Stimulated activated CD8-positive, alpha-beta memory T cell treated with anti-CD3 and anti-CD28 coated beads, Interleukin-2, amount 100 ng/mL, for 1 hour (primary cell): ENCODE measurements at places on chromosomes 4 and X.

DNA sequence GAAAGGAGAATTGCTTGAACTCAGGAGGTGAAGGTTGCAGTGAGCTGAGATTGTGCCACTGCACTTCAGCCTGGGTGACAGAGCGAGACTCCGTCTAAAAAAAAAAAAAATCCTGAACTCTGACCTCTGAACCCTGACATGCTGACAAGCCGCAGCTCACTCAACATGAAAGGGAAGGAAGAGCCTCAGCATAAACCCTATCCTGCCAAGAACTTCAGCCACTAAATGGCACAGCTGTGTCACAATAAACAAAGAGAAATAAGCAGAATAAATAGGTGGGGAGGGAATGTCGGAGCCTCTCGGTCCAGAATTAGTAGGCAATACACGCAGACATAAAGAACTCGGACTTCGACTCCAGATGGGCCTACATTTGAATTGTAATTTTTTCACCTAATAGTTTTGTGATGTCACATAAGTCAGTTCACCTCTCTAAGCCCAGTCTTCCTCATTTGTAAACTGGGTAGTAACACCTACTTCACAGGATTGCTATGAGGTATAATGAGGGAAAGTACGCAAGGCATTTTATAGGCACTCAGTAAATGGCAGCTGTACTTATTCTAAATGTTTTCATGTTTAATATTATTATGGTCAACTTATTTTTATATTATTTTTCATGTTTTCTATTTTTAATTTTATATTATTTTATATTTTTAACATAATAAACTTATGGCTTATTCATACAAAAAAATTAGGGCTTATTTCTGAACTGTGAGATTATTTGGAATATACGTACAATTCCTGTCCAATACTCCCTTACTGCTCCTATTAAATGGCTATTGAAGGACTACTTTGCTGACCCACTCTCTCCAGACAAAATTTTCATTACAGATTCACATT, 243.4 kb downstream of the SCFD2 start:
- DNase-seq = no peak

GRCh38 chrX:119638725-119639471, 32.7 kb upstream of the NKRF start:
- DNase-seq = no peak

- no peak for DNase-seq
These were observed 14.3 kb downstream of the PCDH19 start for GRCh38 chrX:100395781-100396180.

DNA sequence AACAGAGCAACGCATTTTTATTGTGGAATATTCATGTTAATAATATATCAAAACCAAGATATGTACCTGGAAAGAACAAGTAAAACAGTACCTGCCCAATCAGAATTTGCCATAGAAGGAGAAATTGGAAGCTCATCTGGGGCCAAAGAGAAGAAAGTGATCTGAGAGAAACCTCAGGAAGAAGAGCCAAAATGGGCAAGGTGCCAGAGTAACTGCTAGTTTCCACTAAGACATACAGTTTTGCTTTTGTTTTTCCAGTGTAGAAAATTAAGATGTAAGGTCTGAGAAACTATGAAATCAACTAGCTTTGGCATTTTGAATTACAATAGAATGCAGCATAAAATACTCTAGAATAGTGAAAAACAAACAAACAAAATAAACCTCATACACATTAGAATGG, 2201.2 kb downstream of the ARAP2 start:
- DNase-seq = no peak

DNA sequence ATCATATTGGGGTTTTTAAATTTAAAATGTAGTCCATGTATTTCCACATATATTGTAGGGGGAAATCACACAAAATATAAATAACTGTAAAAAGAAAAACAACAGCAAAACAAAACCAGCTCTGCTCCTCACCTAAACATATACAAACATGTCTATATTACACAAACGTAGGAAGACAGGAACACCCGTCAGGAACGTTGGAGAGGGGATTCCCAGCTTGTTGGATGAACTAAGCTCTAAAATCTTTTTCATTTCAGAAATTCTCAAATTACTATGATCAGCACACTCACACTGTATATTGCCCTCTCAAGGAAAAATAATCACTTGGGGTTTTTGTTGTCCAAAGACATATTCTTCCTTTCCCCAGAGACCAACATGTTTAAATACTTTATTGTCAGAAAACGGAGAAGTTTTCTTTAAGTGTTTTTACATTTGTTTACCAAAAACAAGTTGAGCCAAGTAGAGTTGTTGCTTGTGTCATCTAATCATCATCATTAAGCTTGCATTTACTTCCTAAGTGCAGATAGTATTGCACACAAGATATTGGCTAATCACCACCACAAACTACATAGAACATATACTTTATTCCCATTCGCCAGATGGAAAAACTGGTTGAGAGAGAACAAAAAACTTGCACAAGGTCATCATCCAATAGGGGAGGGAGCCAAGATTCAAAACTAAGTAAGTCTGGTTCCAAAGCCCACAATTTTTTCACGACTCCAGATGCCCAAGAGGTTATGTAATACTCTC, 2.4 kb upstream of the TLR10 start:
- no peak for DNase-seq

GRCh38 chr4:52199574-52200338, 148.7 kb downstream of the SPATA18 start:
- DNase-seq = no peak

DNA sequence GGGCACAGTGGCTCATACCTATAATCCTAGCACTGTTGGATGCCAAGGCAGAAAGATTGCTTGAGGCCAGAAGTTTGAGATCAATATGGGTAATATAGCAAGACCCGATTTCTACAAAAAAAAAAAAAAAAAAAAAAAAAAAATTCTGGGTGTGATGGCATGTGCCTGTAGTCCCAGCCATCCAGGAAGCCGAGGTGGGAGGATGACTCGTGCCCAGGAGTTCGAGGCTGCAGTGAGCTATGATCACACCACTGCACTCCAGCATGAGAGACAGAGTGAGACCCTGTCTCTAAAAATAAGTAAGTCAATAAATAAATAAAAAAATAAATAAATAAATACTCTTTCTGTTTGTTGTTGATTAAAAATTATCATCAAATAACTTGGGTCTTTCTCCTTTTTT, 62.4 kb upstream of the BMPR1B start:
- DNase-seq = no peak

GRCh38 chr4:121192480-121192879, 28.4 kb upstream of the TNIP3 start:
- DNase-seq = no peak

GRCh38 chrX:68831405-68832100, 2.7 kb downstream of the EFNB1 start:
- no peak for DNase-seq

GRCh38 chr4:127141856-127142255, 490.9 kb upstream of the INTU start:
- DNase-seq = no peak

GRCh38 chr4:109966891-109967481, 54.3 kb downstream of the EGF start:
- no peak for DNase-seq

GRCh38 chr4:105605493-105605892, 53.1 kb downstream of the ARHGEF38 start:
- DNase-seq = no peak

DNA sequence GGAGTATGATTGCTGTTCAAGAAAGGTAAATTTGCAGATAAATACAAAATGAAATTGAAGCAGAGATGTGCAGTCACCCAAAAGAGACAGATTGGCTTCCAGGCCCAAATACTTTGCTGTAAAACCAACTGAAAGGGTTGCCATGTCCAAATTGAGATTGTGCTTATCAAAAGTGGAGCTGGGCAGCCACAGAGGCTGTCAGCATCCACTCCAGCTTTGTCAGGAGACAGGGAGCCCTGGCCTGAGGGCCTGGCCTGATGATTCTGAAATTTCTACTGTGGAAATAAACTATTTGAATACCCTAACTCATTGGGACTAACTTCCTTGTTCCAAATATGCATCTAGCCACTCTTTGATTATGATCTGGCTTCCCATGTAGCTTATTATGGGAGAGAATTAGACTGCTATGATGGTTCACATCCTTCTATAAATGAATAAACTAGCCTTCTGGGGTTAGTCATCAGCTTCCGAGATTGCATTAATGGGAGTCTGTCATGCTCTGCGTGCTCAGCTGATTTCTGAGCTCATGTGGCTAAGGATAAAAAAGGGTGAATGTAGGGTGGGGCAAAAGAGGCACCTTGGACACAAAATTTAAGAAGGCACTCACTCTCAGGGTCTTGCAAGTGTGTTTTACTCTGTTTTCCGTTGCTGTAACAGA, 48.2 kb downstream of the SLC34A2 start:
- DNase-seq = no peak

DNA sequence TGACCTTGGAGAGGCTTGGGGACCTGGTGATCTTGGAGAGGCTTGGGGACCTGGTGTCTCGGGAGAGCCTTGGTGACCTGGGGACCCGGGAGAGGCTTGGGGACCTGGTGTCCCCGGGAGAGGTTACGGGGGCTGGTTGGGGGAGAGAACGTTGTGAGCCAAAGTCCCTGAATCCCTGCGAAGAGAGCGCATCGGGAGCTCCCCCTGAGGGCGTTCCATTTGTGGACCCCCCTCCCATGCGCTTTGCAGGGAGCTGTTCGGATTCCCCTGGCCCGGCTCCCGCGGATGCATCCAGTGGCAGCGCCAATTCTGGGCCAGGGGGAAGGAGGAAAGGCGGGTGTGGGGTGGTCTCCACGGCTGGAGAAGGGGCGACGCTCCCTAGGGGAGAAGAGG, 13.3 kb downstream of the SHOX start:
- no peak for DNase-seq

DNA sequence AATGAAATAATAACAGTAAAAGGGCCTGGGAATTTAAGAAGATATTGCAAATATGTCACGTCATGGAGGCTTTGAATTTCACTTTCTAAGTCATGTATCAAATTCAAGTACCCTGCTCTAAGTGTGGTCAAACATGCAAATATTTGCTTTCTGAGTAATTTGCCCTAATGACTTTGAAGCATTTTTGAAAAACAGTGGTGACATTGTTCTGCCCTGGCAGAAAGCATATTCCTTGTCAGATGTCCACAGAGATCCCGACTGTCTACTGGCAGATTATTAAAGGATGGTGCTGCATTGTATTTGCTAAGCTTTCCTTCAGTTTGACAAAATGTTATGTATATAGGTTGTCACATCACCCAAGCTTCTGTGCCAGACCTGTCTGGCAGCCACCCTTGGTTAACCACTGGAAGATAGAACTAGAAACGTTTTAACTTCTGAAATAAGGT, 92.5 kb downstream of the ANK2 start:
- DNase-seq = no peak

- DNase-seq = no peak
These were observed 24.8 kb upstream of the EOLA2 start for GRCh38 chrX:149962859-149963757.

DNA sequence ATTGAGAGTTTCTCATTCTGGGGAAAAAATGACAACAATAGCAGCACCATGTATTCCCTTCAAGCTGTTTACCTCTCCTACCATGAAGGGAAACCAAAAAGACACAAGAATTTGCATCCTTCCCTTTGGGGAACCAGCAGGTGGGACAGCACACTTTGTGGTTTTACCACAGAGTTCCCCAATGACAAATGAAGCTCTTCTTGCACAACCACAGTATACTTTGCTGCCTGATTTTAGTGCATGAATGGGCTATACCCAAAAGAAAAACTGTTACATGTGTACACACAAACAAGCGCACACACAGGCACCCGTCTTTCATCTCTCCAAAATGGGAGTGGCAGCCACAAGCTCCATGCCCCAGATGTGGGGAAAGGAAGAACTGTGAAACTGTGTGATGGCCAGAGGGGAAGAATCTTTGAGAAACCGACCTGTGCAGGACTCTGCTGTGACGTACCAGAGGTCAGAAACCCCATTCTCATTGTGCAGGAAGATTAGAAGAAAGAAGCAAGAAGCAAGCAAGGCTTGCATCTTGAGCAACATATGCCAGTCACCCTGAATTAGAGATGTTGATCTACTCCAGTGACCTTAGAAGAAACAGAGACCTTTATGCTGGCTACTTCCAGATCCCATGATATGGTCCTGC, 2.7 kb upstream of the MAML3 start:
- no peak for DNase-seq

GRCh38 chrX:84876876-84877275, 126.8 kb upstream of the APOOL start:
- no peak for DNase-seq
